ENCODE measurements at places on chromosomes 7 and 10.

DNA sequence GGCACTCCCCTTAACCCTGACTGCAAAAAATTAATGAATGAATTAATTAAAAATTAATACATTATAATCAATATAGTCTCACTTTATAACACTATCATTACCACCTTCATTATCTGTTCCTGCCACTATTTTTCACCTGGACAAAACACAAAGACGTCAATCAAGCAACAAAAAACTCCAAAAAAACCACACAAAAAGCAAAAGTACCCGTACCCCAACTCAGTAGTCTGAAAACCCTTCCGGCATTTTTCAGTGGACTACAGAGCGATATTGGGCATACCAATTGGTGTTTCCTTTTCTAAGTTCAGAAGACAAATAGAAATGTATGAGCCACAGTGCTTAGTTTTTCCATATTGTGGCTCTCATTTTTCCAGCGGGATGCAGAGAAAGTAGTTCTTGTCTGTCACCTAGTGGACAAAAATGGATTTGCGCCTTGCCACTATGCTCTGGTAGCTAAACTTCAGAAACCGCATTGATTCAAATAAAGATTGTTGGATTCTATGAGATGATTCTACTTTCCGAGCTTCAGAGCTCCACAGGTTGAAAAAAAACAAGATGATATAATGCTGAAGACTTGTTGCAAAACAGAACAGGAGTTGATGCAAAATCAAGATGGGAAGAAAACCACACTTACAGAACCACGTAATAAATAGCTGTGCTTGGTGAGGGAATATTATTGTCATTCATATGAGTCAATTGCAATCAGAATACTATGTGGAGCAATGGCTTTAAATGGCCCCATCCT is 50.6 kb upstream of the ITGB1 start:
- peak; percentile 92 for DNase-seq

GRCh38 chr10:79984851-79985250 is 35.9 kb upstream of the SFTPD start:
- DNase-seq: peak; percentile 19

DNA sequence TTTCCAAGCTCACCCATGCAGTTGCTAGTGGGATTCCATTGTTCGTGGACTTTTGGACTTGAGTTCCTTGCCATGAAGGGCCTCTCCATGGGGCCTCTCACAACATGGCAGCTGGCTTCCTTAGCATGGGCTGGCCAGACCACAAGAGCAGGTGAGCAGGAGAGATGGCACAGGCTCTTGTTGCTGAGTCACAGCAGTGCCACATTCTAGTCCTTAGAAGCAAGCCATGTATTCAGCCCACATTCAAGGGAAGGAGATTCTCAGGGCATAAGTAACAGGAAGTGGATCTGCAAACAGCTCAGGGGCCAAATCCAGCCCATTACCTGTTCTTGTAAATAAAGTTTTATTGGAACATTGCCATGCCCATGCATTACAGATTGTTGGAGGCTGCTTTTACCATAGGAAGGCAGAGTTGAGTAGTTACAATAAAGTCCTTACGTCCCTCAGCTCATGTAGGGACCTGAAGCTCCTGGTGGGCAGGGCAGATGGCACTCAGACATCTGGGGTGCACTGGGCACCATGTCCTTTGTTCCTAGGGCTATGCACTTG is 481.5 kb upstream of the FOXK1 start:
- no peak for DNase-seq

DNA sequence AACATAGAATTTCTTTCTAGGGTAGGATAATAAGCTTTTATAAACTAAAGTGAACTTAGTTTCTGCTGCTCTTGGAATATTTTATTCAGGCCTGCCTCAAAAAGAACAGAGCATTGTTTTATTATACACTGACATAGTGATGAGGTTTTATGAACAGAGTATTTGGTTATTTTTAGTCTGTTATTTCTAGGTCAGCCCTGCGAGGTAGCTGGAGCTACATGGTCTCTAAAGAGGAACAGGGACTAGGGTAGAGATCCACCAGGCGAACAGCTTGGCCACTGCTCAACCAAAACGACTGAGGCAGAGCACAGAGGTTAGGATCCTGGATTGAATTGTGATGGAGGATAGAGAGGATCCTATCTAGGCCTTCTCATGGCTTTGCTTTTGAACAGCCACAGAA is 53.0 kb downstream of the MKX start:
- DNase-seq: no peak

DNA sequence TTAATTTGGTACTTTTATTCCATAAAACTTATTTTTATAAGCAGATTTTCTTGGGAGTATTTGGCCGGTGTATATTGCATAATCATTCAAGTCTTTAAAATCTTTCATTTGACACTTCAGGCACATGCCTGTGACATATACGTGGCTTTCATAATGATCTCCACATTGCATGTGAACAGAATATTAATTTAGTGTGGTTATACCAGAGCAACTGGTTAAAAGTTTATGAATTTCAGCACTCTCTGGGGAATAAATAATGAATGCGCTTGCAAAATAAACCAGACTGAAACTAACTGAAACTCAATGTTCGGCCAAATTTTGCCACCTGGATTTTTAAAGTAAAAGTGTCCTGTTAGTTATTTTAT is 242.3 kb downstream of the GLI3 start:
- DNase-seq: no peak

- no peak for DNase-seq
These were observed 64.1 kb downstream of the PCGF5 start for GRCh38 chr10:91284486-91285090.

Data from ELR (cell line).